ENCODE measurements at places on chromosomes 12 and 14.

DNA sequence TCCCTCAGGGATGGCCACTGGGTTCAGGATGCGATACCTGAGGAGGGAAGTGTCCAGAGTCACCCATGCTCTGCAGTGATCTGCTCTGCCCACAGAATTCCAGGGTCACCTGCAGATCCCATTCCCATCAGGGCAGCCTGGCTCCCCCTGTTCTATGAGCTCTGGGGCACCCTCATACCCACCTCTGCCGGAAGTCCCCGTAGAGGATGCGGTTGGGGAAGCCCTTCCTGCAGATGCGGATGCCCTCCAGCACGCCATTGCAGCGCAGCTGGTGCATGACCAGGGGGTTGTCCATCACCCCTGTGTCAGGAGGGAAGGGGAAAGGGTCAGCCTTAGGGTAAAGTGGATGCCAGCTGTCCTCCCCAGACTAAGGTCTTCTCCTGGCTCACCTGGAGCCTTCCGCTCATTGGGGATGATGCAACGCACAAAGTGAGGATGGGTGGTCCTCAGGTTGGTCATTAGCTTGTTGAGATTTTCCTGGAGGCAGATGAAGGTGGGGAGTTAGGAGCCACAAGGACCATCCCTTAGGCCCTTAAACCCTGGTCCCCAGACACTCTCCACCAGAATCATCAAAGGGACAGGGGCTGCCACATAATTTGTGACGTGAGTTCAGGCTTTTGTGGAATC, 11.2 kb downstream of the MYH6 start:
- no peak for DNase-seq

- no peak for DNase-seq
Measured at GRCh38 chr12:82027612-82028011, 268.5 kb upstream of the PPFIA2 start.

- no peak for DNase-seq
Measured at GRCh38 chr12:79424109-79424721, 266.5 kb downstream of the PAWR start.

DNA sequence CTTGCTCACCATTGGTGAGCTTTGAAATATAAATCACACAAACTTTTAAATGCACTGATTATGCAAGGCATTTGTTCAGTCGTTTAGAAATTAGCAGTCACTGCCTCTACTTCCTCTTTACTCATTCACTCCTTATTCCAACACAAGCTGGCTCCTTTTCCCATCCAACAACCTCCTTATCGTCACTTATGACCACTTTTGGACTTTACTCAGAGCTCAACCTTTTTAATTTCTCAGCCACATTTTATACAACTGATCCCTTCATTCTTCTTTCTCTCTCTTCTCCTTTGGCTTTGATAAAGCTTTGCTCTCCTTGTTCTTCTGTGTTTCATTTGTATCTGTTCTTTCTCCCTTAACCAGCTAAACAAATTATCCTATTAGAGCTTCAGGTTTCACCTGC, 126.4 kb upstream of the PLEKHA5 start:
- DNase-seq: no peak

GRCh38 chr12:22059976-22060647, 14.1 kb downstream of the CMAS start:
- no peak for DNase-seq

DNA sequence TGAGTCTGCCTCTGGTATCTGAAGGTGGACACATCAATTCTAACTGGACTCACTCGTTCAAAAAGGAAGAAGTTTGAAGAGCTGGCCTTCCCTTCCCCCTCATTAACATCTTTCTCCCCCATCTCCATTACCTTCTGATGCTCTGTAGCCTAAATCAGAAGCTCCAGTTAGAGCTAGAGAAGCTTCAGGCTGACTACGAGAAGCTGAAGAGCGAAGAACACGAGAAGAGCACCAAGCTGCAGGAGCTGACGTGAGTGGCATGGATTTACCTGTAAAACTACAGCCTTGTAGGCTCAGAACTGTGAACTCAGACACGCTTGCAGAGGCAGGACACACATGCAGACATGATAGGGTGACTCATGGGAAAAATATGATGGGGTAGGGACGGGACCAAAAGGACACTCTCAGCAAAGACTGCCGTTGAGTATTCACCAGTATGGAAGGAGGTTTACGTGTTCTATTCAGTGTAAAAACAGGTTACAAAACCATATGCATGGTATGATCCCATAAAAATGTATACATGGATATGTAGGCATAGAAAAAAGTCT, 14.3 kb upstream of the PIP4K2C start:
- no peak for DNase-seq

- no peak for DNase-seq
Measured at GRCh38 chr12:116528498-116528897, 30.7 kb upstream of the MAP1LC3B2 start.

- no peak for DNase-seq
Measured at GRCh38 chr14:33017016-33017415, 78.3 kb downstream of the NPAS3 start.

GRCh38 chr12:6899837-6900519, 4.6 kb upstream of the LRRC23 start:
- no peak for DNase-seq

DNA sequence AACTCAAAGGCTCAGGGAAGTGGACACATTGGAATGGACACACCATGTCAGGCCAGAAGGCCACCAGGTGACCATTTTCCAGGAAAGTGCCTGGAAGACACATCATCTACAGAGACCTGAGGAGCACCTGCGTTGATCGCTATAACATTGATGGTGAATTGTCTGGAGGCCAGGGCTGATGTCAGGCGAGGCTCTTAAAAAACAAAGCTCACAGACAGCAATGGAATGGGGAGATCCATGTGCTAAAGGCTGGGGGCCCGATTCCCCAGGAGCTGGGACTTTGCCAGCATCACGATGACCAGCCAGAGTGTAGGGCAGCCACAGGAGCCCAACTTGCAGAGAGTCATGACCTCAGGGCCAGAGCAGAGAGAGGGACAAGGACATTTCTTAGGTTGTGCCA, 30.3 kb downstream of the DIO3 start:
- DNase-seq: no peak

GRCh38 chr14:102020058-102020971, 55.9 kb downstream of the DYNC1H1 start:
- peak; percentile 53 for DNase-seq

GRCh38 chr12:112598626-112599025, 179.9 kb downstream of the PTPN11 start:
- DNase-seq: no peak

- DNase-seq: no peak
Measured at GRCh38 chr12:19138551-19138950, 9.0 kb downstream of the PLEKHA5 start.

DNA sequence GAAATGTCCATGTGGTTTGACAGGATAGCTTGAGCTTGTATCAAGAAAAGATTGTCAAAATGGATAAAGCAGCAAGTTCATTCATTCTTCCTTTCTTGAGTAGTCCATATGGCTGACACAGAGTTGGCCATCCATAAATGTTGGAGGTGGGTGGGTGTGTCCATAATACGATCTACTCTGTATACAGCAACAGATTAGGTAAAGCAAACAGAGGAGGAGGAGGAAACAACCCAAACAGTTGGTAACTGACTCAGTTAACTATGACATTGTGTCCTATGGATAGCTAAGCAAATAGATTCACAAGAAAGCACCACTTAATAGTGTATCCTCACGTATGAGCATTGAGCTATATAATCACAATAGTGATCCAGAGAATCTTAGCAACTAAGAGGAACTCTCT, 144.0 kb downstream of the EGLN3 start:
- DNase-seq: no peak

- DNase-seq: no peak
Measured at GRCh38 chr12:16121953-16122352, 155.5 kb downstream of the SLC15A5 start.

DNA sequence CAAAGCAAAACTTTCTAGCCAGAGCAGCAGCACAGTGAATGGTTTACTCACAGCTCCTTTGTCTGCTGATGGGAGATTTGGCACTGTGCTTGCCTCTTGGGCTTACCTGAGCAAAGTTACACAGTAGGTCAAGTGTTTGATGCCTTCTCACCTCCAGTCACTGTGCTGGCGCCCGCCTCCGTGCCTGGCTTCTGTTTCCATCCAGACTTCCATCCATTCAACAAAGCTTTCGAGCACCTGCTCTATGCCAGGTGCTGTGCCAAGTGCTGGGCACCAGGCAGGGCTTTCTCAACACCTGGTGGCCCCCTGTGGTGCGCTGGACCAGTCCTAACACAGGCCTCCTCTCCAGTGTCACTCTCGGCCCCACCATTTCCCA, 199.2 kb upstream of the EEA1 start:
- no peak for DNase-seq

- DNase-seq: no peak
Measured at GRCh38 chr12:65462484-65462883, 184.0 kb downstream of the MSRB3 start.

DNA sequence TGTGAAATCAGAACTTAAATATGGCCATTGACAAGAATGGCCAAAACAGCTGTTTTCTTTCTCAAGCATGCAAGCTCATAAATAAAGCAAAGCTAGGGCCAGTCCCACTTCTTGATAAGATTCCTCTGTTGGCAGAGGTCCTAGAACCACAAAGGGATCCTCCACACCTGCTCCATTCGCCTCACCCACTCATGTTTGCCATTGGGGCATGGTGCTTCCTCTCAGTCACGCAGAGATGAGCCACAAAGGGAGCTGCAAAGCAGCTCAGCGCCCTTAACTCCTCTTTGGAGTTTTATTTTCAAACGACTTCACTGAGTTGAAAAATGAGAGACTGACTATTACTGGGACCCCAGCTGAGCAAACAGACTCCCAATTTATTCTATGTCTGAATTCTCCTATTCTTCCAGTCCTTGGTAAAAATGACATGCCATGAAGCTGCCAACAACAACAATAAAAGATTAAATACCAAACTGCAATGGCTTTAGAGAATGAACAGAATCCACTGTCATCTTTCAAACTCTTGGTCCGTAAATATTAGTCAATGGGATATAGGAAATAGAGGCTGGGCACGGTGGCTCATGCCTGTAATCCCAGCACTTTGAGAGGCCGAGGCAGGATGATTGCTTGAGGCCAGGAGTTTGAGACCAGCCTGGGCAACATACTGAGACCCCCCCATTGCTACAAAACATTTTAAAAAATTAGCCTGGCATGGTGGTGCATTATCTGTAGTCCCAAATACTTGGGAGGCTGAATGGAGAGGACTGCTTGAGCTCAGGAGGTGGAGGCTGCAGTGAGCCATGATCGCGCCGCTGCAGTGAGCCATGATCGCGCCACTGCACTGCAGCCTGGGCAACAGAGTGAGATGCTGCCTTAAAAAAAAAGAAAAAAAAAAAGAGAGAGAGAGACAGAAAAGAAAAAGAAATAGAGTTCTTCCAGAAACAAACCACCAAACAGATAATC, 16.4 kb downstream of the MANSC1 start:
- DNase-seq: no peak

GRCh38 chr14:70982200-70982599, 74.9 kb downstream of the PCNX1 start:
- no peak for DNase-seq

DNA sequence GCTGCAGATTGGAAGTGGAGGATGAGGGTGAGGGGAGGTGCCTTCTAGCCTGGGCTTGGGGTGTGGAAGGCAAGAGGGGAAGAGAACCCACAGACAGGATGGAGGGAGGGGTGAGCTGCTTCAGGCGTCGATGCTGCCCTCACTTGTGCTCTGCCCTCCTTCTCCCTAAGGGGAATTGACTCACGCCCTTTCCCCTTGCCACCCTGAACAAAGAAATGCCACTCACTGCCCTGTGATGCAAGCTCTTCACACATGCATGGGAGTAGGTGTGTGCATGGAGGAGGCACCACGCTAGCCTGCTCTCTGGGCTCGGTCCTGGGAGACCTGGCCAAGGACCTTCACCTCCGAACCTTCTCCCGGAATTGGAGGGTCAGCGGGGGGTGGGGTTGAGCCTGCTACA, 35.7 kb upstream of the PRMT8 start:
- DNase-seq: no peak

DNA sequence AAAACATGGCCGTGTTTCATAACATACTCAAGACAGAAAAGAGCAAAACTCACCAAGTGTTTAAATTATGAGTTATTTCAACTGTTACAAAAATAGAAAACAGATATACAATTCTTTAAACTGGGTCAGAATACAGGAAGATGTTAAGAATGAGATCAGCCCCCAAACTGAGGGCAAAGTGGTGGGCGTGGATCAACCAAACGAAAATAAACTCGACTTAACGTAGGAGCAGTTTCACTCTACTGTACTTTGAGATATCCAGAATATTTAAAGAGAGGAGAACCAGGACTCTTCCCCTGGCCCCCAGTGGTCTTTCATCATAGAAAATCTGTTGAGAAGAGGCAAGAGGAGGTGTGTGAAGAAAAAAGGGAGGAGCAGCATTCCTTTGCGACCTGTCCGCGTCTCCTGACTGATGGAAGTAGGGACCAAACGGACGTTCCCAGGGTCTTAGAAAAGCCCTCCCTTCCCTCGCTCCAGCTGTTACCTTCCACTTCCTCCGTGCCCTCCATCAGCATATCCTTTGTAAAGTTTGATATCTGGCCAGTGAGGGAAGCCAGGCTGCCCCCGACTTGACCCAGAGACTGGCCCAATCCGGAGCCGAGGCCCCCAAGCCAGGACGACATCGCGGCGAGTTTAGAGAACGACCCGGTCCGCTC, 668 bp downstream of the TRIP11 start:
- DNase-seq: no peak

GRCh38 chr12:57165741-57166140, 18.3 kb upstream of the LRP1-AS start:
- no peak for DNase-seq

DNA sequence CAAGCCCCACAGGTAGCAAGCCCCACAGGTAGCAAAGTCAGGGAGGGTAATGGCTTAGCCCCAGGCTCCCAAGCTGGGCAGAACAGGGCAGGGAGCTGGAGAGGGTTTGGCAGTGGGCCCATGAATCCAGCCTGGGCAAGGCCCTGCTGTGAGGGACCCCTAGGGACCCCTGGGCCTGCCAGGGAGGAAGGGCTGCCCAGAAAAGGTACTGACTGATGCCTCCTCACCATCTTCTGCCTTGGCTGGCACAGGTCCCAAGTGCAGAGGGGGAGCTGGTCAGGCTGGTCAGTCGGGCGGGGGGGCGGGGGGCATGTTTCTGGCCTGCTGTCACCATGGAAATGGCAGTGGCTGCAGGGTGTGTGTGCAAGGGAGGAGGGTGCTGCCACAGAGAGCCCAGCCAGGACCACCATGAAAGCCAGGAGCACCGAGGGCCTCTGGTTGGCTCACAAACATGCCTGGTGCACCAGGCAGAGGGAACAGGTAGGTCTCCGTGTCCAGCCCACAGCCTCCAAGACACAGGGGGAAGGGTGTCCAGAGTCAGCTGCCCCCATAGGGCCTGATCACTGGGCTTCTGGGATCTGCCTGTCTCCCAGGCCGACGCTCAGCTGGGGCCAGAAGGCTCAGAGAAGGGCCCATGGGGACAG, 1.5 kb upstream of the CRIP2 start:
- DNase-seq: no peak

Data from activated T-cell treated with anti-CD3 and anti-CD28 coated beads for 48 hours (primary cell).